GM04503 (cell line): ENCODE measurements at places on chromosomes 4 and X.
A peak's percentile ranks its signal among the peaks of the same experiment; 100 is the strongest.

- no peak for DNase-seq
Observed at GRCh38 chrX:110026099-110026844, 23.4 kb downstream of the TMEM164 start.

GRCh38 chr4:42330002-42330592 lies 67.2 kb upstream of the SHISA3 start:
- DNase-seq = no peak

DNA sequence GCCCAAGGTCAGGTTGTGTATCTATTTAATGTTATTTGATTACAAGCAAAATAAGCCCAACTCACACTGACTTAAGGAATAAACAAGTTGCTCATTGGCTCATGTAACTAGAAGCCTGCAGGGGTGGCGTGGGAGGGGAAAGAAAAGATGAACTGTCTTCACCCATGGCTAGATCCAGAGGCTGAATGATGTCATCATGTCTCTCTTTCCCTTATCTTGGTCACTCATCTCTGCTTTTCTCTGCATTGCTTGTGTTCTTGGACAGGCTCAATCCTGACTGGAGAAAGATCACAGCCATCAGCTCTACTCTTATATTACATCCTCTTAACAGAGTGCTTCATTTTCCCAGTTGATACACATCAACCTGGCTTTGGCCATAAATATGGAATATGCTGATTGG lies 290.0 kb upstream of the DIAPH2 start:
- no peak for DNase-seq

DNA sequence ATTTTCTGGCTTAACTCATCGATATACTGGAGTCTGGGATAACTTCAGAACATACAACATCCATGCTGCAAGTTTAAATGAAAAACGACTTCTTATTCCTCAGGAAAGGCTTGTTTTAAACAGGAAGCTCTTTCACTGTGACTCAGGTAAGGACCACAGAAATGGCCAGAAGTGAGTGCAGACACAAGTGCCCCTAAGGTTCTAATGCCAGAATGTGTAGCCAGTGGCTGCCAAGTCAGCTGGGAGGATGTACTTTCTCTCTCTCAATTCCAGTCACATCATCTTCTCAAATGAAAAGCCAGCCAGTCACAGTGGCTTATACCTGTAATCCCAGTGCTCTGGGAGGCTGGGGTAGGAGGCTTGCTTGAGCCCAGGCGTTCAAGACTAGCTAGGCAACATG lies 144.6 kb downstream of the SH3KBP1 start:
- no peak for DNase-seq

DNA sequence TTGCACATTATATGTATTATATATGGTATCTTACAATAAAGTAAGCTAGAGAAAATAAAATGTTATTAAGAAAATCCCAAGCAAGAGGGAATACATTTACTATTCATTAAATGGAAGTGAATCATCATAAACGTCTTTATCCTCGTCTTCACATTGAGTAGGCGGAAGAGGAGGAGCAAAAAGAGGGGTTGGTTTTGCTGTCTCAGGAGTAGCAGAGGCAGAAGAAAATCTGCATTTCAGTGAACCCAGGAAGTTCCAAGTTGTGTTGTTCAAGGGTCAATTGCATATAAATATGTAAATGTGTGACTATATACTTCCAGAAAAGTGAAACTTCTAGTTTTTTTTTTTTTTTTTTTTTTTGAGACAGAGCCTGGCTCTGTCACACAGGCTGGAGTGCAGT lies 301.4 kb downstream of the TMA16 start:
- no peak for DNase-seq

DNA sequence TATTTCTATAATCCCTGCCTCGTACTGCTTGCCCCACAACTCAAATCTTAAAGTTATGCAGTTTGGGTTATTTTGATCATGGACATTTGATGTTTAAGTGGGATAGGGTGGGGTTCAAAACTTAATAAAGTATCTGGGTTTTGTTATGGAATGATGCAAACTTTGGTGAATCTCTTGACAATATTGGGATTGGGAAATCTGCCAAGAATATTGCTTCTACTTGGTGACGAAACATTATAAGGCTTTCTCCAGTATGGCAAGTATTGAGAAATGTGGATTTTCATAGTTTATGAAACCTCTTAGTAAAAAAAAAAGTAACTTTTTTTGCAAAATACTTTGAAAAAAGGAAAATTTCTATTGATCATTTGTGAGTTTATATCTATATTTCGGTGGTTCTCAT lies 130.8 kb upstream of the SFRP2 start:
- DNase-seq = no peak

GRCh38 chr4:83221897-83222441 lies 62.6 kb downstream of the COQ2 start:
- DNase-seq = no peak

GRCh38 chr4:151786158-151786495 lies 25.3 kb upstream of the GATB start:
- no peak for DNase-seq

- no peak for DNase-seq
Observed at GRCh38 chrX:19179389-19179788, 57.1 kb upstream of the ADGRG2 start.

DNA sequence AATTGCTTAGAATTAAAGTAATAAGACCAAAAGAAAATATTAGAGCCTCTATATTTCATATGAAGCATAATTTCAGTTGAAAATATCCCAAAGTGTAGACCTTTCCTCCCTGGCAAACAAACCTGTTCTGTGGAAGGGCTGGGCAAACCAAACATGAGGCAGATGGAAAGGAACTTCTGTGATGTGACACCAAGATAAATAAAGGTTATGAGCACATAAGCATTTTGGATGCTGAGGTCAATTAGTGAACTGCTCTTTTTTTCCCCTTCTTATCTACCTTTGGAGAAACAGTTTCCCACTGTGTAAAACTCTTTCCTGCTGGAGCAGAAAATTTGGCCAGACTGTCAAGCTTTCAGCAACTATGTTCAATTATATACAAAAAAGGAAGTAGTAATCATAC lies 109.6 kb upstream of the STIM2 start:
- DNase-seq = no peak

DNA sequence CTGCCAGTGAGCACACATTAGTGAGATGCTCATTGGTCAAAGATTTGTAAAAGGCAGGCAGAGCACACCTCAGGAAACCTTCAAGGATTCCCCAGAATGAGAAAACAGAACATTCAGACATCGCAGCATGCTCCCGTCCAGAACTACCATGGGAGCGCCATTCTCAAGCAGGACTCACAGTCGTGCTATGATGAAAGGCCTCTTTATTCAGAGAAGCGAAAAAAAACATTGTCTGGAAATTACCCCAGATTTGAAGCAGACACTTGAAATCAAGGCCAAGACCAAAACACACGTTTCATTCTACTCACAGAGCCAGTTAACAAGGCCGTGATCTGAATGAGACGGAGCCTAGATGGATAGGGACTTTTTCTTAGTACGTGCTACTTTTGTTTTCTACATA lies 961.8 kb upstream of the TENM3 start:
- no peak for DNase-seq

DNA sequence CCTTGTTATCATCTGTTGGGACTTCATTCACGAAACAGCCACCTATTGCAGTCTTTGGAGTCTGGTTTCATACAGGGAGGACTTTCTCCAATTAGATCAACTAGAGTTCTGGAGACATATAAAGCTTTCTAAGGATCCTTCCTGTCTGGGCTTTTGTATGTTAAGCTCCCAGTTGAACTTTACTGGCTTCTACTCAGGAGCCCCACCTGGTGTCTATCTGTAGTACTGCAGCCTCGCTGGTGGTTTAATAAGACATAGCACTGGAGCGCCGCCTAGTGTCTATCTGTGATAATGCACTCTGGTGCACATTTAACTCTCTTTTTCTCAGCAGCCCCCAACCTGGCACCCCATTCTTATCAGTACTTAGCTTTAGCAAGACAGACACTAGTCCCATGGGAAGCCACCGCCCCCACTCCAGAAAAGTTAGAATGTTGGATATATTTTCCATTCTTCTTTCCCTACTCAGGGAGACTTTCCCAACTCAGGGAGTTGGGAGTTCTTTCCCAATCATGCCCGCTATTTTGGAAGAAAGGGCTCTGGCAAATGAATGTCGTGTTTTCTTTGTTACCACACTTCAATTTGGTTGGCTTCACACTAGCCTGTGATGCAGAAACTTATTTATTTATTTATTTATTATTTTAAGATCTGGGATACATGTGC lies 36.9 kb upstream of the SYTL4 start:
- peak; percentile 14 for DNase-seq

- no peak for DNase-seq
Observed at GRCh38 chrX:123330229-123330942, 146.3 kb downstream of the GRIA3 start.

- no peak for DNase-seq
Observed at GRCh38 chr4:46922205-46922604, 13.2 kb upstream of the COX7B2 start.

DNA sequence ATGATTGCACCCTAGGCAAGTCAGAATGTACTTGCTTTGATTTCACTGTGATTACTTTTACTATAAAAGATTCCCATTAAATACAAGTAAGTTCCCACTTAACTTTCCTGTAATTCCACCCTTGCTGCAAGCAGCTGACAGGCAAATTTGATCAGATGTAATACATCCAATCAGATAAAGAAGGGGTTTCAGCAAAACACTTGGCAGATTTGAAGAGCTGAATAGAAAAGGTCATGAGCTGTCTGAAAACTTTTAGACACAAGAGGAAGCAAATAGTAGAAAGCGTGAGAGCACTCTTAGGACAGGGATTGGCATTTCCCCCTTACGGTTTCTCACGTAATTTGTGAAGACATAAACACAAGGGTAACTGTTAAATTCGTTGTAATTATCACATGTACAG lies 22.8 kb downstream of the HSD17B13 start:
- DNase-seq = no peak
